ENCODE measurements at places on chromosomes 3 and 15. TPM values are rescaled to one million over a fixed set of nuclear protein-coding genes. Genes with fewer than 3 reads are reported as not detected.

The DENND6A gene
- total RNA-seq = 9.3 TPM

The MGA gene
- 8.1 TPM for total RNA-seq

The GPR27 gene
- total RNA-seq = 2.5 TPM

The ANKDD1A gene
- total RNA-seq = 1.4 TPM

The TAGLN3 gene
- total RNA-seq = not detected

The PAQR5 gene
- total RNA-seq = 118 TPM

The KCNMB2 gene
- not detected for total RNA-seq

The ATP13A5 gene
- total RNA-seq = not detected

The STAC gene
- 3.0 TPM for total RNA-seq

The TBL1XR1 gene
- total RNA-seq = 15.2 TPM

The AHSG gene
- not detected for total RNA-seq

The SYNPR gene
- not detected for total RNA-seq

The MRPL3 gene
- total RNA-seq = 116 TPM

The ZMAT3 gene
- 10.0 TPM for total RNA-seq

The MYH15 gene
- 0.16 TPM for total RNA-seq

The GATM gene
- 1.8 TPM for total RNA-seq

The UBE3A gene
- total RNA-seq = 20.1 TPM

The IFRD2 gene
- 96.6 TPM for total RNA-seq

The ECE2 gene
- not detected for total RNA-seq

The GOLGA6A gene
- not detected for total RNA-seq

The IL5RA gene
- total RNA-seq = not detected

The KBTBD13 gene
- not detected for total RNA-seq

The HRG gene
- not detected for total RNA-seq

The FETUB gene
- total RNA-seq = 0.14 TPM

The IL20RB gene
- 1.3 TPM for total RNA-seq

The SUSD5 gene
- total RNA-seq = 2.3 TPM

The CPNE9 gene
- total RNA-seq = not detected

The PTH1R gene
- 0.43 TPM for total RNA-seq

The APBA2 gene
- total RNA-seq = 19.7 TPM

The TMEM266 gene
- 0.17 TPM for total RNA-seq

The SAMMSON gene
- total RNA-seq = not detected

The TUSC2 gene
- 35.2 TPM for total RNA-seq

The SIDT1 gene
- 0.58 TPM for total RNA-seq
